Stimulated activated CD8-positive, alpha-beta memory T cell treated with anti-CD3 and anti-CD28 coated beads, Interleukin-7, amount 100 ng/mL, for 1 hour (primary cell): ENCODE measurements at places on chromosomes 11 and 22.

DNA sequence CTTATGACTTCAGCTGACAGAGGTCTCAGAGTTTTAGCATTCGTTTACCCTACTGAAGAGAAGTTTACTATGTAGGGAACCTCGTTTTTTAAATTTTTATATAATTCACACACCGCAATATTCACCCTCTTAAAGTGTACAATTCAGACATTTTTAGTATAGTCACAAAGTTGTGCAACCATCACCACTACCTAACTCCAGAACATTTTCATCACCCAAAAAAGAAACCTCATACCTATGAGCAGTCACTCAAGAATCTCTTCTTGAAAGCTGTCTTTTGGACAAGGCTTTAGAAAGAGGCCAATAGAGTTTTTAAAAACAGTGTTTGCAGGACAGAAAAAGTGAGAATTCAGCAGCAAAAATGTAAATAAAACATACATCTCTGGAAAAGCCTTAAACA lies 39.5 kb upstream of the CLNS1A start:
- no peak for DNase-seq

DNA sequence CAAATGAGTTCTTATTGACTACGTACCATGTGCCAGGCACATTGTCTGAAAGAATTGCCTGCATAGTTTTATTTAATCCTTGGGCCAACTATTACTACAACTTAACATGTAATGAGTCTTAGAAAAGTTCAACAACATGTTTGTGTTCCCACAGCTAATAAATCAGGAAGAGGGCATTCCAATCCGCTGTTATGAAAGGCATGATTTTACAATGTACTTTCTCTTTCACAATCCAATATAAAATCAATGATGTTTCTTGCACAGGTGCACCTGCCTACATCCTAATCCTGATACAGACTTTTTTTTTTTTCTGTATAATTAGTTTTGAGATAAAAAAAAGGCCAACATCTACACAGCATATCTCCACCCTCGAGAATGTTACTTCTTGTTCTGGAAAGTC lies 728.4 kb upstream of the CCDC90B start:
- no peak for DNase-seq

GRCh38 chr11:111350811-111351210 lies 28.3 kb downstream of the POU2AF1 start:
- no peak for DNase-seq

DNA sequence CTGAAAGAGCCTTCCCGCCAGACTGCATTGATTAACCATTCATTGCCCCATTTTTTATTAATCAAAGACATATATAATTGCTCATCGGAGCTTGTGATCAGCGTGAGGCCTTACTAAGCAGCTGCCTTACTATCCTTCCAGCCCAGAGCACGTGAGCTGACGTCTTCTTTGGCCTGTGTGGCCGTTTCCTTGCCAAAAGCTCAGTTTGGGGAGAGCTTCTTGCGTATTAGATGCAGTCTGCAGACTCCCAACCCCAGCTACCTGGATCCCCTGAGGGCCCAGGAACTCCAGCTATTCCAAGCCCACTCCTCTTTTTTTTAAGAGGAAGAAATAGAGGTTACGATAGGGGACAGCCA lies 784 bp upstream of the SLC43A3 start:
- DNase-seq = no peak

GRCh38 chr11:112564228-112564955 lies 303.7 kb upstream of the PLET1 start:
- no peak for DNase-seq

- DNase-seq = no peak
Measured at GRCh38 chr22:17832665-17833064, 58.4 kb upstream of the BID start.

DNA sequence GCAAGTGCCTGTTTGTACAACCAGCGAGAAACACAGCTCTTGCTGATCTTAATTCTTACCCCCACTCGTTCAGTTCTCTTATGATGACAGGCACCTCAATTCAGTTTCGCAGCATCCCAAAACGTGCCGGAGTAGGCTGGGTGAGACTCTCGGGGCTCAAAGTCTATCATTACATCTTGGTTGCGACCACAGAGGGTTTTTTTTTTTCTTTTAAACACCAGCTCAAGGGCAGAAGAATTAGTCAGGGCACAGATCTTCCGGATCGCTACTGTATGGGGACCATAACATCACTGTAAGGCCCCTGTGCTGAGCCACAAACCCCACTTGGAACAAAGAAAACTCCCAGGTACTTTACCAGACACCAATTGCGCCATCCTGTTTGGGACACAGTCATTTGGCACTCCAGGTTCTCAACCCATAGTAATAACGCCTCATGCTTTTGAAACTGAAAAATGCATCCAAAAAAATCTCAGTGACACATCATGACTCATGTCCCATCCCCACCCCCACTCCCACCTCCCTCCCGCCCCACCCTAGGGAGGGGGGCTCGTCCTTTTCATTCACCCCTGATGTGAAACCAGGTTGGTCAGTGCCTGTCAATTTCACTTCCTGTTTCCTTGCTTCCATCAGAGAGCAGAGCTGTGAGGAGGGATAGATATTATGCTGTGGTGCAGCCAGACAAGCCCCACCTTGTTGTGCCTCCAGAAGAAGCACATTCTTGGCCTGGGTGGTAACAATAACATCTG lies 41.0 kb upstream of the CD5 start:
- DNase-seq = peak; percentile 40

DNA sequence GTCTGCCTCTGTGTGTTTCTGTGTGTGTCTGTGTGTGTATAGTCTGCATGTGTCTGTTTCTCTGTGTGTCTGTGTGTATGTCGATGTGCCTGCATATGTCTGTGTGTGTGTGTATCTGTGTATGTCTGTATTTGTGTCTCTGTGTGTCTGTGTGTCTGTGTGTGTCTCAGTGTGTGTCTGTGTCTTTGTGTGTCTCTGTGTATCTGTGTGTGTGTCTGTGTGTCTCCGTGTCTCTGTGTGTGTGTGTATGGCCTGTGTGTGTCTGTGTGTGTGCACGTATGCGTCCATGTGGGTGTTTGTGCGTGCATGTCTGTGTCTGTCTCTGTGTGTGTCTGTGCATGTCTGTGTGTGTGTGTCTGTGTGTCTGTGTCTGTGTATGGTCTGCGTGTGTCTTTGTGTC lies 439 bp downstream of the SNX32 start:
- no peak for DNase-seq

DNA sequence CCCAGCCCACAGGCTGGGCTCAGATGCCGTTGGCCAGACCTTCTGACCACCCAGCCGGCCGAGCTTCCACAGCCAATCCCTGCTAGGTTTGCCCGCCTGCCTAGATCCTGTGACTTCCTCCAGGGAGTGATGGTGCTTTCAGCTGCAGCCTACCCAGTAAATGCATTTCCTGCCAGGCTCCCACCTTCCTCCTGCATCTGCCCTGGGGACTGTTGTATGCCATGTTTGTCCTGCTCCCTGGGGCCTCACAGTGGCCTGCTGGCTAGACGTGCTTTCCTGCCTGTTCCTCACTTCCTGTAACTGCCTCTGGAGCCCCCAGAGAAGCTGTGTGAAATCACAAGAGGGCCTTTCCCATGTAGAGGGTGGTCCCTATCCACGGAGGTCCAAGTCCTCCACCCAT lies 86.2 kb downstream of the GALNT18 start:
- no peak for DNase-seq

DNA sequence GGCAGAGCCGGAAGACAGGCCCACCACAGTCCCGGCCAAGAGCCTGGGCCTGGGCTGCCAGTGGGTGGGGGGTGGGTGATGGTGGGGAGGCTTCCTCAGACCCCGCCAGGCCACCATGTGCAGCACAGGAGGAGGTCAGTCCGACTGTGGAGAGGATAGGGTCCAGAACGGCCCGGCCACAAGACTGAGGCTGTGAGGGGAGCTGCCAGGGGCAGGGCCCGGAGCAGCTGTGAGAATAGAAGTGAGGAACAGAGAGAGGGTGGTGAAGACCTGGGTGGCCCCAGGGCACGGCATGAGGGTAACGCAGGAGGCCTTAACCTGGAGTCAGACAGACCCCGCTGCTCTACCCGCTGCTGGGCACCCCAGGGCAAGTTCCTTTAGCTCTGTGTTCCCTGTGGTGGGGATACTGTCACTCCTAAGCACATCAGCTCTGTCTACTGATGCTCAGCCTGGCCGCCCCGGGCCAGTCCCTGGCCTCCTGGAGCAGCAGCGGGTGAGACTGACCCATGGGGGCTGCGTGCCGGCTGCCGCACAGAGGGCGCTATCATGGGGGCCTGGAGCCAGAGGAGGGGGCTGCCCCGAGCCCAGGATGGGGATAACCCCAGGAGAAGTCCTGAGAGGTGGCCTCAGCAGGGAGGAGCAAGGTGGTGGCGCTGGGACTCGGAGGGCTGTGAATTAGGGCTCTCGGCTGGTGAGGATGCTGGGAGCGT lies 1.7 kb downstream of the FERMT3 start:
- DNase-seq = no peak

- DNase-seq = no peak
Measured at GRCh38 chr11:27563201-27563600, 56.6 kb upstream of the LIN7C start.

- DNase-seq = no peak
Measured at GRCh38 chr22:23501261-23501619, 78.8 kb downstream of the IGLL1 start.

GRCh38 chr11:126736682-126737572 lies 263.6 kb downstream of the KIRREL3 start:
- no peak for DNase-seq

GRCh38 chr11:82577246-82577645 lies 156.4 kb downstream of the FAM181B start:
- DNase-seq = no peak

GRCh38 chr22:31605851-31606585 lies 56.0 kb downstream of the PISD start:
- DNase-seq = no peak

DNA sequence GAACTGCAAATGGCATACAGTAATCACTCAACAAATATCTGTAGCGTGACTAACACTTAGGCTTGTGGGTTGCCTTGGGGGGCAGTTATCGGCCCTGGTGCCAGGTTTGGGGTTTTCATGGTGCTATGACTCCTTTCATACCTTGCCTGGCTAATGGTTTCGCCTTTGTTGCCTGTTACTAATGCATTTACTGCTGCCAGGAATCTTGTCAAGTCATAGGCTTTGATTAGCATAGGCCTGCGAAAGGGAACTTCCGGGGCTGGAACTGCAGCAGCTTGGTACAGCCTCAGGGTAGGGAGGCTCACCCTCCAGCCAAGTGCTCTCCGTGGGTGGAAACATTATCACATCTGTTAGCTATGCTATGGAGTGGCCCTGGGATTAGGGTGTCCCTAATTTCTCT lies 13.2 kb downstream of the SLC25A18 start:
- no peak for DNase-seq

- no peak for DNase-seq
Measured at GRCh38 chr11:74325649-74326645, 14.5 kb upstream of the P4HA3 start.

GRCh38 chr22:48748113-48748859 lies 1079.4 kb downstream of the BRD1 start:
- no peak for DNase-seq

DNA sequence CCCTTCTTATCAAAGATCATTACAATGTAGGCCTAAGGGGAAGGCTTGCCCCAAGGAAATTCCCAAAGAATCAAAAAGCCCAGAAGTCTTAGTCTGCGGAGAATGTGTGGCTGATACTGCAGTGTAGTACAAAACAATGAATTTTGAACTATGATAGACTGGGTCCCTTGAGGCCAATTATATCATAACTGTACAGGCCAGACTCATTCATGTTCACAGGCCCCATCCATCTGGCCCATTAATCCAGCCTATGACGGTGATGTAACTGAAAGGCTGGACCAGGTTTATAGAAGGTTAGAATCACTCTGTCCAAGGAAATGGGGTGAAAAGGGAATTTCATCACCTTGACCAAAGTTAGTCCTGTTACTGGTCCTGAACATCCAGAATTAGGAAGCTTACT lies 35.2 kb downstream of the IGLL1 start:
- DNase-seq = no peak

DNA sequence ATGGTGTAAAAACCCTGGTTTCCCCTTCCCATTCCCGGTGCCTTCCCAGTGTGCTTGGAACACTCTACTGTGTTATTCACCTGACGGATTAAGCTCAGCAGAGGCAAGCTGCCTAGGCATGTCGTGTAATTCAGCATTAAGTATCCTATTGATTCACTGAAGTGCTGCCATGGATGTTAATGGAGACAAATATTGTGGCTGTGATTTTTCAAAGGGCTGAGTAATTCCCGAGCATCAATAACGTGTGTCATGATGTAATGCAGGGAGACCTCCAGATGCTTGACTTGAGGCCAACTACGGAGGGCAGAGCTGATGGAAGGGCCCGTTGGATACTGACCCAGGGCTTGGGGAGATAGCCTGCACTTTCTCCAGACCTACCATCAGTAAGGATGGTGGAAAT lies 269.0 kb downstream of the ST3GAL4 start:
- no peak for DNase-seq

DNA sequence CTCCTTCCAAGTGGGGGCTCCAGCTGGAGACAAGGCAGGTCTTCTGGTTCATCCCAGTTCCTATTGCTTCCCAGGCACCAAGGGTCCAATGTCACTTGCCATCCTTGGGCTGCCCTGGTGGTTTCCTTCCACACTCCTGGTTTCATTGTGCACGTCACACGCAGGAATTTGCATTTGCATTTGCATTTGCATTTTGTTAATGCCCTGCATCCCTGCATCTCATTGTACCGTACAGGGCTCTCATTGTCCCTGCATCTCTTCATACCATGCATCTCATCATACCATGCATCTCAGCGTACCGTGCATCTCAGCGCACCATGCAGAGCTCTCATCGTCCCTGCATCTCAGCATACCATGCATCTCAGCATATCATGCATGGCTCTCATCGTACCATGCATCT lies 112.2 kb upstream of the SYT13 start:
- DNase-seq = no peak

- DNase-seq = no peak
Measured at GRCh38 chr11:68037411-68038225, 1.2 kb upstream of the TCIRG1 start.

DNA sequence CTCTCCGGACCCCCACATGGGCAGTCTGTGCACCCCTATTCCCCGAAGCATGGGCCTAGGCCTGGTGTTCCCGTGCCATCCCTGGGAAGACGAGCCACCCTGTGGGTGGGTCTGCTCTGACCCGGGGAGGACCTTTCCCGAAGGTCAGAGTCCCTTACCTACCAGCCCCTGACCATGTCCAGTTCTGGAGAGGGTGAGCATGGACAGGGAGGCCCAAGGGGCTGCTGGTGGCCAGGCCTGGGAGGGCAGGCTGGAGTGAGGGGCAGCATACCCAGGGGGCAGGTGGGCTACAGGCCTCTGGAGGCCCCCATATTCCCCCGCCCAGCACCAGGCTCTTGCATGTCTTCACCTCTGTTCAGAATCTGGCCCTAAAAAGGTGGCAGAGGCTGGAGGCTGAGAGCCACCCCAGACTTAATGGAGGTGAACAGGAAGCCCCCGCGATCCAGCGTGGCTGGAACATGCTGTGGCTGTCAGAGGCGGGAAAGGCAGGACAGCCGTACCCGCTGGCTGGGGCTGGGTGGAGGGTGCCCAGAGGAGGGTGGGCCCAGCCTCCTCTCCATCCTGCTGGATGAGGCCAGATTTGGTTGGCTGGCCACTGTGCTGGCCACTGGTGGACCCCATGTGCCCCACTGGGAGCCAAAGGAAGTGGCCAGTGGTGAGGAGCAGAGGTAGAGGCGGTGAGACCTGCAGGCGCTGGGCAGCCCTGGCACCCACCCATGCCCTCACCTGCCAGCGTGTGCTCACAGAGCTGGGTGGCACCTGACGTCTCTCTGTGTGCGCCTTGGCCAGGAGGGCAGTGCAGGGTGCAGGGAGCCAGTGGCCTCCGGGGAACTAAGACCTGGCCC lies 11.2 kb upstream of the SYT8 start:
- no peak for DNase-seq
